ENCODE measurements at places on chromosomes 5 and 9.

GRCh38 chr5:109927639-109928038 is 237.9 kb downstream of the MAN2A1 start:
- DNase-seq = no peak

DNA sequence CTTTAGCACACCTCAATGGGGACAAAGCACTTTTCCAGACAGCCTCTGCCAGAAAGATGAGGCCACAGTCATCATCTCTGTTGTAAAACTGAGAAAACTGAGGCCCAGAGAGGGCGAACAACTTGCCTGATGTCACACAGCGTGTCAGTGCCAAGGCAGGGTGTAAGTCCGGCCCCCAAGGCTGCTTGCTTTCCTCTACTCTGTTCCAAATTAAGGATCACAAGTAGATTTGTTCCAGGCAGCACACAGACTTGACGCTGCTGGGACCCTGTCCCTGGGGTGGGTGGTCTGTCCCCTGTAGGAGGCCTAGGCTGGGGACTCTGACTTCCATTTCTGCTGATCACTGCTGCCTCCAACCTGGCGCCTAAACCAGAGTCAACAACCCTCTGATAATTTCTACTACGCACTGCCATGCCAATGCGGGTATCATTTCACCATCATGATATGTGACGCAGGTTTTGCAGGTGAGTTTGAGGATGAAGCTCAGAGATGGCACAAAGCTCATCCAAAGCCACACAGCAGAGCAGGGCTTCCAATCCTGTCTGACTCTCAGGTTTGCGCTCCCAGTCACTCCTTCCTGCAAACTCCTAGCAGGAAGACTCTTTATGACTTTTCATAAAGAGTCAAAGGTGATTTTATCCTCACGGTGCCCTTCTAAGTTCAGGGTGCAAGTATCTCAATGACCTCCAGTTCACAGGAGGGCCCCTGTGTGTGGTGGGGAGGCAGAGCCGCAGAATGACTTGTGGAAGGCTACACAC is 13.5 kb upstream of the RALGDS start:
- DNase-seq = no peak

GRCh38 chr5:15367489-15367888 is 132.5 kb upstream of the FBXL7 start:
- DNase-seq = no peak

DNA sequence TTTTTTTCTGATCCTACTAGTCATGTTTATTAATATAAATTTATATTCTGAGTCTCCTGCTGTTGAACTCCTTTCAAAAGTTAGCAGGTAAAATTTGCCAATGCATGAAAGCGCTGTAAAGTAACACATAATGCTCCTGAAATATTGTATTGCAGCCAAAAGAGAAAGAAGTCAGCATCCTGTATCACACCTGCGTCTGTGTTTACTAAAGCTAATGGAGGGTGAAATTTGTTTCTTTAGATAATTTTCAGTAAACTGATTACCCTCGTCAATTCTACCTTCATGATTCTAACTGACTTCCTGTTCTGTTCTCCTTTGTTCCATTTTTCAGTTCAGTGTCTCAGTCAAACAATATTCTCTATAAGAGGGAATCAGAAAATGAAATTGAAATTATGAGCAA is 415.4 kb downstream of the CDH9 start:
- DNase-seq = no peak
